GM04503 (cell line): ENCODE measurements at places on chromosomes 7 and 10.
A peak's percentile ranks its signal among the peaks of the same experiment; 100 is the strongest.

GRCh38 chr7:156178214-156178613 is 366.0 kb upstream of the SHH start:
- no peak for DNase-seq

GRCh38 chr7:71544816-71545215 is 412.9 kb downstream of the GALNT17 start:
- no peak for DNase-seq

GRCh38 chr10:123478116-123478515 is 188.0 kb upstream of the GPR26 start:
- DNase-seq: no peak

DNA sequence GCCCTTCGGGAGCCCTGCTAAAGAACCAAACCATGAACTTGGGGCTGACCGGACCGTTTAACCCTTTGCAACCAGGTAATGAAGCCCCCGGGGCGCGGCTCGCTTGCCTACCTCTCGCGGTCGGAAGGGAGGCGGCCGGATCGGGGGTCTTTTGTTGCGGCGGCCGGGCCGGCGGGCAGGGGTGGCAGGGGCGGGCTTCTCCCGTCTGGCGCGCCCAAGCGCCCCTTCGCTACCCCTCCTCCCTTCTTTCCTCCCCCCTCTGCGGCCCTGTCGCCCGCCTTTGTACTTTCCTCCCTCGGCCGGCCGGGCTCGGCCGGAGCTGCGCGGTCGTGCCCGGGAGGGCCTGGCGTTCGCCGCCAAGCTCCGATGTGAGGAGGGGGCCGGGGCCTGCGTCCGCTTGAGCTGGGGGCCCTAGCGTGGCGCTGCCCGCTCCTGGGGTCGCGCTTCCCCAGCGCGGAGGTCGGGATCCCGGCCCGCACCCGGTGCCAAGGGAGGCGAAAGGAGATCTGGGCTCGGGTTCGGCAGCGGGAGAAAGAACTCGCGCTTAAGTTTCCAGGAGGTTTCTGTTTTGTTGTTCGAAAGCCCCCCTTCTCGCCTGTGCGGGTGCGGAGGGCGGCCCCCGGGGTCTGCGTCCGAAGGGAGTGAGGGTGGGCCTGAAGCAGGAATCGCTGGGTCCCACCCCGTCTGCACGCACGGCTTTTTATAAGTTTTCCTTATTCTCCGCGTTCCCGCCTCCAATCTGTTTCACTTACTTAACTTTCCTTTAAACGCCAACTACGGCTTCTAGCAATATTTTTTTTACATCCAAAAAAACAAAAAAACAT is 436.8 kb upstream of the GALNT17 start:
- DNase-seq: no peak

DNA sequence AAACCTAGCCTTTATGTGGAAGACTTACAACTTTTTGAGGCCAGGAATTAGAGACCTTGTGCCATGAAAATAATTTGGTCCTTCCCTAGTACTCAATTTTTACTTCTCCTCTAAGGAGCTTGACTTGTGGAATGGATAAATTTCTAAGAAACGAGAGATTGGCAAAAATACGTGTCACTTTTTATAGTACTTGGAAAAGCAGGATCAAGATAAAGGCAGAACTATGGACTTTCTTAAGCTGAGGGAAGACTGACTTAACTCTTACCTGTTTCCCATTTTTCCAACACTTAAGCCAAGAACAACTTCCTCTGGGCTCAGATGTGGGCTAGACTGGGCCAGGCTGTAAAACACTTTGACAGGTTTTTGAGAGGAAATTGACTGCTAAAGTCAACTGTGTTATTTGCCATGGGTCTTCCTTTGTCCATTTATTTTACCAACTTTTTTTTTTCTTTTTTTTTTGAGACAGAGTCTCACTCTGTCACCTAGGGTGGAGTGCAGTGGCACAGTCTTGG is 2.0 kb upstream of the WBP1L start:
- no peak for DNase-seq

- no peak for DNase-seq
Observed at GRCh38 chr7:76155938-76156337, 45.8 kb upstream of the SRRM3 start.

DNA sequence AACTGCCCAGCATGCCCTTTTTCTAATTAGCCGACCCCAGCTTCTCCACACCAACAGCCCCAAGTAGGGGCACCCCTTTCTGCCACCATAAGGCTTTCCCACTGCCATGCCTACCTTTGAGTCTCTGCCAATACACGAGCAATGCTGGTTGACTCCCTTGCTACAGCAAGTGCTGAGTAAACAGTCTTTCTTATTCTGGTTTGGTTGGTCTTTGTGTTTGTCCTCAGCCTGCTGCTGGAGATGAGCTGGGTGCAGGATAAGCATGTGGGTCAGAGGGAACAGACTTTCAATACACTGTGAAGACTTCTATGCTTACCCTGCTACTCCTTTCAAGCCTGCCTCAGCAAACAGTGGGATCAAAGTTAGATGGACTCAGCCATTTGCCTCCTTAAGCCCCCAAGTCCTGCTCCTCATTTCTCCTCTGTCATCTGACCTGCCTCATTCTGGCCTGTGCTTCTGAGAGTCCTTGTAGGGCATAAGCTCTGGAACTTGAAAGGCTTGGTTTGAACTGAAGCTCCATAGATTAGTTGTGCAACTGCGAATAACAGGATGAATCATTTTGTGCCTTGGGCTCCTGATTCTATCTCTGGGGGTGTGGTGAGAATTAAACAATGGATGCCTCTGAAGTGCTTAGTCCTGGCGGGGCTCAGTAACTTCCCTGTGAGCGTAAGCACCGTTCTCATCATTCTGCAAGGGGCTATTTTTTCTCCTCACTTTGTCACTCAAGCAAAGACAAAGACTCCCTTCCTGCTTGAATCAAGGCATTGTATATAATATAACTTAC is 533.8 kb upstream of the DPP6 start:
- DNase-seq: no peak

DNA sequence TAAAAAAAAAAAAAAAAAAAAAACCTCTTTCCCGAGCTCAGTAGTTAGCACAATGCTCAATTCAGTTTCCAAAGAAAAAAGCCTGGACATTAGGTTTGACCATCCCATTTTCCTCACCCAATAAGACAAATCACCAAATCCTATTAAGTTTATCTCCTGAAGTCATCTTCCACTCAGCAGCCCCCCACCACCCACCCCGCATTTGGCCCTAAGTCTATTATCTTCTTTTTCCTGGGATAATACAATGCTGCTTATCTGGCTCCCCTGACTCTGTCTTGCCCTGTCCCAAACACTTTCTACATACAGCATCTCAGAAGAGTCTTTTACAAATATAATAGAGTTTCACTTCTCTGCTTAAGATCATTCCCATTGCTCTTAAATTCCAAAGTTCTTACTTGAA is 17.8 kb upstream of the LMOD2 start:
- DNase-seq: no peak

DNA sequence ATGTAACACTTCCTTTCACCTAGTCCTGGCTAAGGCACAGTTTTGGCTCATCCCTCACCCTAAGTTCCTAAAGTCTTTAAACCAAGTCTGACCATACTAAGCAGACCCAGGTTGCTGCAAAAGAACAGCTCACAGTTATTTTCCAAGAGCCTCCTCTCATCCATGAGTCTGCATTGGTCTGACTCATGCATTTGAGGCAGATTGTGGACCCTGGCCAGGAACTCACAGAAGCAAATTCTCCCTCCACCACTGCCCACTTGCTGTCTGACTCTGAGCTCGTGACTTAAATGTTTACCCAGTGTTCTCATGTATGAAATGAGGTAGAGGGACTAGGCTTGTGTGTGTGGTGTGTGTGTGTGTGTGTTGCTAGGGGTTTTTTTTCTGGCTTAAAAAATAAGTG is 1272.8 kb downstream of the TYW1 start:
- DNase-seq: peak; percentile 26

DNA sequence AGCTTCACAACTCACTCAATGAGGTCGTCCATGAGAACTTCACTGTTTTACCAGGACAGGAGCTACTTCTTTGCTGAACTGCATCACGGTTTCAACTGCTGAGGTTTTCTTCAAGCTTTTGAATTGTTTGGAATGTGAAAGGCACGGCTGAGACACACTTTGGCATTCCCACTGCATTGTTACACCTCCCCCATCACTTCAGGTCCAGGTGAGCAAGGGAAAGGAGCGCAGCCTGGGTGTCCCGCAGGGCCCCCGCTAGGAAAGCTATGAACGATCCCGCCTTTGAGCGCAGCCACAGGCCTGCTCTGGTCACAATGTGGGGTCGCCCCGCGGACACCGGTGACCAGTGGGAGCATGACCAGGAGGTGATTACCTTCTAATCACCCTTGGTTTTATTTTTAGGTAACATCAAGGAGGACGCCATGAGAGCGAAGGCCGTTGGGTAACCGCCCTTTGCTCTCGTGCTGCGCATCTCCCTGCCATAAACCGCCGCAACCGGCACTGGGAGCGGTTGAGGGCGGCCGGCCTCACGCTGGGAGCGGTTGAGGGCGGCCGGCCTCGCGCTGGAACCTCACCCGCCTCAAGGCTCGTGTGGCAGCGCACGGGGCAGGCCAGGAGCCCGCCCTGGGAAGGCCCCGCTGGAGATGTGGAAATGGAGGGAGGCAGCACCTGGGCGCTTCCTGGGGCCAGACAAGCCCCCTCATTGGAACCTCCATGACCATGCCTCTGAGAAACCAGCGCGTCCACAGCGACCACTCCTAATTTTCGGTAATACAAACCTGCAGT is 50.9 kb upstream of the SGMS1 start:
- no peak for DNase-seq

DNA sequence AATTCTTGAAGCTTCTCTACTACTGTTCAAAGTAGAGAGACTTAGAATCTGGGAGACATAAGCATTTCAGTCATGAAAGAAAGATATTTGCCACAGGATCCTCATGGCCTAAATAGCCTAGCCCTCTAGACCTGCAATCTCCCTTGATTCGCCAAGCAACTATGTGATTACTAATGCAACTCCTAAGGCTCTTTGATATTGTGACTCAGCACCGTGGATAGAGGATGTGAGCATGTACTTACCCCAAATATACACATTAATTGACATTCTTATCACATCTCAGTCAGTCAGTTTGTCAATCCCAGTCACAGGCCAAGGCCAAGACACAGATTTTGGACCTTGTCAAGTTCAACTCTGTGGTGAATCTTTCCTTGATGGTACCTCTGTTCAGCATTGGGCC is 42.6 kb downstream of the GPR37 start:
- no peak for DNase-seq

DNA sequence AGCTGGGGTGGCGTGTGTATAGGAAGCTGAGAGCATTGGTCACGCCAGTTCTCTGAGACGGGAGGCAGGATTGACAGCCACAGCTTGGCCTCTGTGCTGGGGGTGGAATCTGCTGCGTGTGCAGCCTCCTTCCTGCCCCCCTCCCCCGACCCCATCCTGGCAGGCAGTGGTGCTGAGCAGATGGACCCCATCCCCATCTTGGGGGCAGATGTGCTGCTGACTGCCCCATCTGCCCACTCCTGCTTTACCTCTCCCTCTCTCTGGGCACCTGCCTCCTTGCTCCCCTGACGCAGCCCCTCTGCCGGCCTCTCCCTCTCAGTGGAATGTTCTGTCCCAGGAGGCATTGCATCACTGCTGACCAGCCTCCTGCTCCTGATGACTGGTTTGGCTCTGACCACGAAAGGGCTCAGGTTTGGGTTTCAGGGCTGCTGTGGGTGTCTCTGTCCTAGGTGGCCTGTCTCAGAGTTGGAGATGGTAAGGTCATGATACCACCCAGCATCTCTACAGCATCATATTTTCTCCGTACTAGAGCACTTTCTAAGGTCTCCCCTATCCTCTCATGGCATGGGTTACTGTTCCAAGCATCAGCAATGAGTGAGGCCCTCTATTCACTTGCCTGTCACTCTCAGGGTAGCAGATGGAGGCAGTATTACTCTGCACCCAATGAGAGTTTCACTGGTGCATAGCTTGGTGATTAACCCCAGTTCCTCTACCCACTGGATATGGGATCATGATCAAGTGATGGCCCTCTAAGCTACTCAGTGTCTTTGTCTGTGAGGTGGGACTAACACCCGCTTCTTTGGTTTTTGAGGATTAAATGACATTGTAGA is 81.9 kb downstream of the RBM20 start:
- DNase-seq: no peak

DNA sequence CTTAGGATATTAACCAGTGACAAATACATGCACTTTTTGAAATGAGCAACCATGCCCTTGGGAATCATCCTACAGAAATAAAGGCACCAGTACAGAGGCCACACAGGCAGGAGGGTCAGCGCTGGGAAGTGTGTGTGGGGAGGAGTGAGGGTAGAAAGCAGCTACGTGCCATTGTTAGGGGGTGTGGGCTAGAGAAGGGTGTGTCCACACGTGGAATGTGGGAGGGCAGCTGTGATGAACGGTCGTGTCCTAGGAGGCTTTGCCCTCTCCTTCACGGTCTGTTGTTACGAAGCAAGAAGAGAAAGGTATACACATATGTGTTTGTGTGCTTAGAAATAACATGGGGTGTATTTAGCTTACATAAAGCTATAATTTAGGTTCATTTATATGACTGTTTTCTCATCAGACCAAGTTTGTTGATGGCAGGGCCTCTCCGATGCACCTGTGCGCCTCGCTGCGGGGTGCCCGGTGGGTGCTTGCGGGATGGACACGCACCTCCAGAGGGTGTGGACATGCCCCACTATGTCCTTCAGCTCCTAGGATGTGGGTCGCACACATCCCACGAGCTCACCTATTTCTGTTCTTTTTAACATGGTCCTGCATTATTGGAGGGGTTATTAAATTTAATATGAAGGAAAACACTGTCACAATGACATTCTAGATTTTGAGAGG is 16.9 kb upstream of the GET4 start:
- DNase-seq: no peak

- DNase-seq: no peak
Observed at GRCh38 chr10:131048606-131049005, 262.9 kb downstream of the TCERG1L start.

GRCh38 chr10:76301211-76301610 is 869.8 kb downstream of the LRMDA start:
- DNase-seq: no peak

DNA sequence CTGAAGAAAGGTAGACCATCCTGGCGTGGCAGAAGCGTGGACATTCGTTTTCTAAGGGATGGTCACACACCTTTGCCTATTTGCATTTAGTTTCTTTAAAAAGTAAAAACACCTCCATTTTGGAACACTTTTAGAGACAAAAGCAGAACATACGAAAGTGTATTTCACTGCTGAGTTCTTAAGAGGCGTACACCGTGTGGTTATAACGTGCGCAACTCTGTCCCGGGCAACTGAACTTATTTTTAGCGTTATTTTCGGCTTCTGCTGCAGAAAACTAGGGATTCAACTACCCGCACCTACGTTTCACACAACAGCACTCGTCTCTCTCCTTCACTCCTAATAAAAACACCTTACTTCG is 557 bp upstream of the LSM8 start:
- DNase-seq: no peak
